NCI-H748 treated with DMSO at 0.1 percent for 48 hours (cell line): ENCODE measurements at places on chromosomes 4 and X.

DNA sequence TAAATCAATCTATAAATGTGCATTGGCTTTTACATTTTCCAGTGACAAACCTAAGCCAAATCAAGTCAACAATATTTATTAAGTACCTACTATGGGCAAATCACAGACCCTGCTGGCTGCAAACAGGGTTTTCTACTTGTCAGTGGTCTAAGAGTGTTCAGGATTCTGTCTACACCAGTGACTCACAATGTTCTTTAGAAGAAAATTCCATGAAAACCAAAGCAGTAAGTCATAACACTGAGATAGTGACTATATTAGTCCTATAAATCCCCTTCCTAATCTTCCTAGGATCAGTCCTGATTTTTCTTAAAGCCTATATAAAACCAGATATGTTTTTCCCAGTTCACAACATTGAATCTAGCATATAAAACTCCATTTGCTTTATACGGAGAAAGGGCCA is 69.7 kb downstream of the PPP3CA start:
- no peak for DNase-seq

DNA sequence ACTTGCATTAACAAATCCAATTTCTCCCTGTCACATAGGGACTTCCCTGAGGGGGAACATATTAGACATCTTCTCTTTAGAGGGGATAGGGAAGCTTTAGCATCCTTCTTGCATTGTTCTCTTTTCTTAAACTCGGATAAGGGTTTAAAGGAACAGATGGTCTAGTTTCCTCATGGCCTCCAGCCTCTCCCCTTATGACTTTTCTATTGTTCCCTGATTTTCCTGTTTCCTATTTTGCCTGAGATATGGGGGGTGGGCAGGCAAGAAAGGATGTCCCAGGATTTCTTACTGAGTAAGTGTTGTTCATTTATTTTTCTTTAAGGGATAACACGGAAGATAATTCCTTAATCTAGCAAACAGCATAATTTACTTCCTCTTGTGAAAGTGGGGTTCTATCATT is 107.7 kb upstream of the MAGEE2 start:
- DNase-seq, result no peak

DNA sequence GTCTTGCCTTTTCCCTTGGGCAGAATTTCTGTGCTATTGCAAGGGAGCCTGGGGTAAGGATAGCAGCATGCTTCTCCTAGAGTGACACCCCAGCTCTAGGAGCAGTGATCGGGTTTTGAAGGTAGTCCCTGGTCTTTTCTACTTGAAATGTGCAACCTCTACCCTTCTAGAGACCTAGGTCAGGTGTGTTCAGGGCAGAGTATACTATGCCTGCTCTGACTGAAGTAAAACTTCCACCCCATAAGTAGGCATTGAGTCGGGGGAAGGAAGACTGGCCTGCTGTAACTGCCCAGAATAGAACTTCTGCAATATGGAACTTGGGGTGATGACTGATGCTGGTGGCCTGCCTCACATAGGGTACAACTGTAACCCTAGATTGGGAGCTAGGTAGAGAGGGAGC is 80.9 kb downstream of the ARHGAP36 start:
- no peak for DNase-seq

DNA sequence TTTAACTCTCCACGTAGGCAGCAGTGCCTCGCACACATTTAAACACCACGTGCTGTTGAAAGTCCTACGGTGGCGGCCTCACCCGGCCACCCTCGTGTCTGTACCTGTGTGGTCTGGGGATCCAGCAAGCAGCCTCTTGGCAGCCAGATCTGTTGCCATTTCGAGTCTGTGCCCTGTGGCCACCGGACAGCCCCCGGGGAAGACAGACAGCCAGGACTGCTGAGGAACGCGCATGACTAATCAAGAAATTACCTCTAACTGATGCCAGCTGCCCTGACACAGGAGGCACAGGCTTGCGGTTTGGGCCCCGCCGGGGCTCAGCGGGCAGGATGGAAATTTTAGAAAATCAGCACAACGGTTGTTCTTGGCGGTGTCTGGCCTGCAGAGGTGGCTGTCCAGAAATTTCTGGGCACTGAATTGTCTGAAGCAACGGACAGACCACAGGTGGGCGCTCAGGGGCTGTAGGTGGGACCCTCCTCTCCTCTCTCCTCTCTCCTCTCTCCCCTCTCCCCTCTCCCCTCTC is 15.6 kb upstream of the ASMTL start:
- DNase-seq, result no peak
